PC-9 (cell line): ENCODE measurements at places on chromosomes 1 and 21. TPM values are rescaled to one million over a fixed set of nuclear protein-coding genes. Genes with fewer than 3 reads are reported as not detected.

OR2L3 gene
- not detected in 2 replicates for total RNA-seq

LENEP gene
- 1.2 and 1.3 TPM in 2 replicates for total RNA-seq

CASQ1 gene
- total RNA-seq = not detected in 2 replicates

IGSF9 gene
- 22.9 and 23.4 TPM in 2 replicates for total RNA-seq

AADACL4 gene
- total RNA-seq = not detected in 2 replicates

FMO5 gene
- total RNA-seq = 1.1 and 1.3 TPM in 2 replicates

GBP7 gene
- not detected in 2 replicates for total RNA-seq

LRRC71 gene
- total RNA-seq = not detected in 2 replicates

TAL1 gene
- total RNA-seq = not detected in 2 replicates

SIPA1L2 gene
- total RNA-seq = not detected in 2 replicates
